ENCODE measurements at places on chromosomes 2 and 18.

DNA sequence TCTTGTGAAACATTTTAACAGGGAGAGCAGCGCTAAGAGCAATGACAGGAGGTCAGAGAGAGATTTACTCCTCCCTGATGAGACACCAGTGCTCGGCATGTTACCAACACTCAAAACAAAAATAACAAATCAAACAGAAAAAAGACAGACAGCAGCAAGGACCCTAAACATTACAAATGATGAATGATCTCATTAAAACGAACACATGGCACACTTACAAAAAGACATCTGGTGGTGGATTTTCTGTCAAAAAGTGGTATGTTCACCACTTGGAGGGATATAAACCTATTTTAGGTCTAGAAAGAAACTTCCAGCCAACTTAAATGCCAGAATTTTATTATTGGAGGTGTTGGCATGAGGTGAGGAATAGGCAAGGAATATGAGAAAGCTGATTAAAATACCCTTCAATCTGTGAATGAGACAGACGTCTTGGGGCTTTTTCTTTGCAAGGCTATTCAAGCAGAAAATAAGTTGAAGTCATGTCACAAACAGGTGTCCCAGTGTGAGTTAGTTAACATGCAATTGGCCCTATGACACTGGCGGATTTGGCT lies 112.8 kb downstream of the PRELID3A start:
- no peak for DNase-seq

DNA sequence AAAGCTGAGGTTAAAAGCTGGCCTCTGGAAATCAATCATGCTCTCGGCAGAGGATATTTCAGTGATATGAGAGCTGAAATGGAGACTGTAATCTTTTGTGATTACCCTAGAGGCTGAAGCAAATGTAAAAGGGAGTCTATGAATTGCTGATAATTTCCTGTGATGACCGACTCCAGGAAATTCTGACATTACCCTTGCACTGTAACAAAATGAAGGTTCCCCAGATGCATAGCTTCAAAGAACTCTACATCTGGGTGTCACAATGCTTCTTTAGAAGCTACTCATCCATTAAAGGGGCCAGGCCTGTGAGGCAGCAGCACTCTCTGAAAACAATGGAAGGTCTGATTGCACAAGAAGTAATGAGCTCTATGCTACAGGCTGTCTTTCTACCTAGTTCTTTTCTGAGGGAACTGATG lies 268.2 kb upstream of the SESTD1 start:
- DNase-seq, result no peak

- peak; percentile 45 for DNase-seq
These were observed at the start of gene TCF4 for GRCh38 chr18:55588111-55588869. TCF4 (minus strand) TSS chr18:55588192; CDS start chr18:55587116, 1,076 bp downstream.

- DNase-seq, result no peak
These were observed 99.0 kb downstream of the PLEKHM3 start for GRCh38 chr2:207926133-207926988.

GRCh38 chr2:32058130-32058529 lies 5.2 kb upstream of the SPAST start:
- DNase-seq, result no peak

GRCh38 chr2:230899287-230899686 lies 25.8 kb downstream of the GPR55 start:
- no peak for DNase-seq

- DNase-seq, result peak; percentile 79
These were observed 978 bp upstream of the TUBA4A start for GRCh38 chr2:219254590-219255201.

DNA sequence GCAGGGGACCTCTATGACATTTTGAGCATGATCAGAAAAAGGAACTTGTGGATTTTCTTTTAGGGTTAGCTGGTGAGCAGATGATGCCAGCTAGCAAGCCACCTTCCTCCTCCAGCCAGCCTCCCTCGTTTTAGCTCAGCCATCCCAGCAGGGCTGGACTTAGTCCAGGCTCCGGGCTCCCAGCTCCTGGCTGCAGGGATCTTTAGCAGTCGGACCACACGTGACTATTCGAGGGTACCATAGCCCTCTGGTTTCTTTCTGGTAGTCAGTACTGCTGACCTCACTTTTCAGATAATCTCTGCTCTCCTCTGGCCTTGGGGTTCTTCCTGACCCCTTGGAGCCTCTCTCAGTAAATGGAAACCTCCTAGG lies 31.8 kb downstream of the NCK2 start:
- no peak for DNase-seq

GRCh38 chr2:51629406-51629805 lies 597.5 kb upstream of the NRXN1 start:
- DNase-seq, result no peak

- no peak for DNase-seq
These were observed 22.4 kb downstream of the TET3 start for GRCh38 chr2:74007121-74007520.

GRCh38 chr2:7007846-7008741 lies 90.9 kb downstream of the RNF144A start:
- peak; percentile 99 for DNase-seq

- DNase-seq, result peak; percentile 75
These were observed 45.9 kb downstream of the ITPRID2 start for GRCh38 chr2:181937473-181937872.

DNA sequence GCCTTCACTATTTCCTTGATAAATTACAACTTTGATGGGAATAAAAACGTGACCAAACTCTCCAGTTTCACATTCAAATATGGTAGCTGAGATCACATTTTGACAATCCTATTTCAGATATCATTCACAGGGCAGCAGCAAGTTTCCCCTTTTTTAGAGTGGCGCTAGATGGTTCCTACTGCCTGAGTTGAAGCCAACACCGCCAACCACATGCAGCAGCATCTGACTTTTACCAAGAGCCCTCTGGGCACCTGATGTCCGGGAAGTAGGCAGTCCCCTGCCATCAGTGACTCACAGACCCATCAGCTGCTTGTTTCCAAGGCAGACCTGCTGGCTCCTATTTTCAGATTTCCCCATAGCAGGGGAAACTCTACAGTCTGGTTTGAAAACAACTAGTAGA lies 4.0 kb upstream of the MREG start:
- peak; percentile 35 for DNase-seq

GRCh38 chr2:129925381-129925780 lies 54.1 kb upstream of the RAB6C start:
- DNase-seq, result no peak

DNA sequence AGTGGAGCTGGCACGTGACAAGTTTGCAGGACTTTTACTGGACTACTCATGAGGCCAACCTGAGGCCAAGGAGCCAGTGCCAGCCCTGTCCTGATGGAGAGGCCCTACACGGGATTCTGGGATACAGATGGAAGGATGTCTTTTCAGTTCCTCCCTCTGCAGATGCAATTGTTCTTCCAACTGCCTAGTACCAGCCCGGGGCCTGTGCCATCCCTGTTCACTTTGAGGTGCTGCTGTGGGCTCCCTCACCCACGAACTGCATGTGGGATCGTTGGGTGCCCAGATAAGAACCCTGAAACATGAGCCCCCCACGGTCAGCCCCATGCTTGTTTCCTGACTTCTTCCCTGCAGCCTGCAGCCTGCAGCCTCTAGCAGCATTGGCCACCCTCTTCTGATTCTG lies 25.3 kb upstream of the LAPTM4A start:
- no peak for DNase-seq

- no peak for DNase-seq
These were observed 345.5 kb downstream of the ERBB4 start for GRCh38 chr2:212193056-212193455.

DNA sequence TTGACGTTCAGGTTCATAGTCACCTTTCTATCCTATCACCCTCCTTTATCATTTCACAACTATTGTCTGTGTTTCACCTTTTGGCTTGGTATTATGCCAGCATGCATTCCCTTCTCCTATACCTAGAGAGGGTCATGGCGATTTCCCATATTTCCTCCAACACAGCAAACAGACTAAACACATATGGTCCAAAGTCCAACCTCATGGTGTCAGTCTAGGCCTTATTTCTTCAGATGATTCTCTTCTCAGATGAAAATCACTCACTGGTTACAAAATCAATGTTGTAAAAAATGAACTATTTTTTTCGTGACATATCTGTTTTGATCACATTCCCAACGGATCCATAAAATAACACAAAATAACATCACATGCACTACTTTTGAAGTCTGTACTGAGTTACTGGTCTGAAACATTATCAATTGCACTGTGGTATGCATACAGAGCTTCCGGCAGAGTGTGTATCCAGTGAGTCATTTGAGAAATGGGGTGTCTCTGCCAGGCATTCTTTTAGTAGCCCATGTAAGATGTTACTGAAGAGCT lies 204.8 kb upstream of the GALNT5 start:
- no peak for DNase-seq

- no peak for DNase-seq
These were observed 99.3 kb upstream of the FZD5 start for GRCh38 chr2:207868855-207869596.

DNA sequence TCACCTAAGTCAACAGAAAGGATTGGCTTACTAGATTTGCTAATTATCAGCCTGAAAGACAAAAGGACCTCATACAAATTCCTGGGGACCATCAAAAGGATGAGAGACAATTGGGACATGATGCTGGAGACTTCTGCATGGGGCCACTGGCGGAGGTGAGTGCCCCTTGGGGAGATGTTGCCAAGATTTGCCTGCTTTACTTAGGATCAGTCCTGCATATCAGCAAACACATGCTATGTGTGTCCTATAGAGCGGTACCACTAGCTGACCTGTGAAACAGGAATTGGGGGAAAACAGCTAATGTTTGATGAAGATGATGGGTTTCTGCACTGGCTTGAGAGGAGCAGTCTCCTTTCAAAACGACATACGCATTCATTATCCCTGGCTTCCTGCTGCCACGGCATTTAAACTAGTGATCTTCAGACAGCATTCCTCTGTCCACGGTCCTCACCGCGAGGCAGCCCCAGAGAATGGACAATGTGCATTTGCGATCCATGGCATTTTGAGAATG lies 104.2 kb downstream of the TGIF1 start:
- DNase-seq, result no peak

DNA sequence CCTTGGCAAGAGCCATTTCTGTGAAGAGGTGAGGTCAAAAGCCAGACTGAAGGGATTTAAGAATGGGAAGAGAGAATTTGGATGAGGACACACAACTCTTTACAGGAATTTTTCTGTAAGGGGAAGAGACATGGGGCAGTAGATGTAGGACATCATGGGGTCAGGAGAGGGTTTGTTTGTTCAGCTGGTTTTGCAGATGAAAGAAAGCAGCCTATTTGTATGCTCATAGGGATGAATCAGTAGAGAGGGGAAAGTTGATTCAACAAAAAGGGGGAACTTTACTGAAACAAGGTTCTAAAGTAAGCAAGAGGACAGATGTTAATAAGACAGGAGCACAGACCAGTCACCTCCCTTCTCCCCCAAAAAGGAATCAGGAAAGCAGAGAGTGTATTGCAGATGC lies 11.2 kb downstream of the SCG2 start:
- no peak for DNase-seq

DNA sequence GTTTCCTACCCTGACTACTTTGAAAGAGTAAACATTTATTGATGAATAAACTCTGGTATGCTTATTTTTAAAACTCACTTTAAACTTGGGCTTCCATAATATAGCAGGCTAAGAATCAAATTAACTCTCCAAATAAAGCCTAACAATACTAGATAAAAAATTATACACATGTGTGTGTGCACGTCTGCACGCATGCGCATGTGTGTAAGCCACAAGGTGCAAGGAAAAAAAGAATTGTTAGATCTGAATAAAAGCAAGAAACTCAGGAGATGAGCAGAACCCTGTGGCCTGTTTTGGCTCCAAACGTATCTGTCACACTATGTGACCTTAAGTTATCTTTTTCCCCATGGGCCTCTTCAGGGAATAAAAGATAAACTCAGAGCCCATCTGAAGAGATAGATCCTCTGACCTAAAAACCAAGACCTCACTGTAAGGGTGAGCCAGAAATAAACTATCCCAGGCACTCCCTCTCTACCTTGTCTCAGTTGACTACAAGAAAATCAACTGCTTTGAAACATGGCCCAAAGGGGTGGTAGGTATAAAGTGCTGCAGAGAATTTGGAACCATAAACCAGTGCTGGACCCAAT lies 6.3 kb downstream of the HDHD2 start:
- DNase-seq, result no peak

GRCh38 chr18:45059695-45060094 lies 379.0 kb downstream of the SETBP1 start:
- peak; percentile 90 for DNase-seq

DNA sequence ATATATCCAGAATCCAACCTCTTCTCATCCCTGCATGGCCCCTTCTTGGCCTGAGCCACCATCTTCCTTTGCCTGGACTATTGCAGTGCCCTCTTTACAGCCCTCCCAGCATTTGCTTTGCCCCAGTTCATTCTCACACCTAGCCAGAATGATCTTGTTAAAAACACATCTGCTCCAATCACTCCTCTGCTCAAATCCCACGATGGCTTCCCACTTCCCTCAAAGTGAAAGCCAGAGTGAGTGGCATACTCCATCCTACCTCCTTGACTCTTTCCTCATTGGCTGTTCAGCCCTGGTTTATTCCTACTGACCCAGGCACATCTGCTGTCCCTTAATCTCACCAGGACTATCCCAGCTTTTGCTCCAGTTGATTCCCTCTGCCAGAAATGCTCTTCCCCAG lies 14.7 kb downstream of the SULT6B1 start:
- no peak for DNase-seq

DNA sequence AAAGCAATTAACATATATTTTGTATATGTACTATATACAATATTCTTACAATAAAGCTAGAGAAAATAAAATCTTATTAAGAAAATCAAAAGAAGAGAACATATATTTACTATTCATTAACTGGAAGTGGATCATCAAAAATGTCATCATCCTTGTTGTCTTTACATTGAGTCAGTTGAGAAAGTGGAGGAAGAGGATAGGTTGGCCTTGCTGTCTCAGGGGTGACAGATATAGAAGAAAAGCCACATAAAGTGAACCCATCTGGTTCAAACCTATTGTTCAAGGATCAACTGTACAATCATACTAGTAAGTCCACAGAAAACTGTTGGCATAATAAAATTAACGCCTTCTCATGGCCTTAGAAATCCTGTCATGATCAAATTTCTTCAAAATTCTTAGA lies 26.6 kb downstream of the SESTD1 start:
- DNase-seq, result no peak

Data from NB4 (cell line).